ENCODE measurements at places on chromosomes 1 and 21.

DNA sequence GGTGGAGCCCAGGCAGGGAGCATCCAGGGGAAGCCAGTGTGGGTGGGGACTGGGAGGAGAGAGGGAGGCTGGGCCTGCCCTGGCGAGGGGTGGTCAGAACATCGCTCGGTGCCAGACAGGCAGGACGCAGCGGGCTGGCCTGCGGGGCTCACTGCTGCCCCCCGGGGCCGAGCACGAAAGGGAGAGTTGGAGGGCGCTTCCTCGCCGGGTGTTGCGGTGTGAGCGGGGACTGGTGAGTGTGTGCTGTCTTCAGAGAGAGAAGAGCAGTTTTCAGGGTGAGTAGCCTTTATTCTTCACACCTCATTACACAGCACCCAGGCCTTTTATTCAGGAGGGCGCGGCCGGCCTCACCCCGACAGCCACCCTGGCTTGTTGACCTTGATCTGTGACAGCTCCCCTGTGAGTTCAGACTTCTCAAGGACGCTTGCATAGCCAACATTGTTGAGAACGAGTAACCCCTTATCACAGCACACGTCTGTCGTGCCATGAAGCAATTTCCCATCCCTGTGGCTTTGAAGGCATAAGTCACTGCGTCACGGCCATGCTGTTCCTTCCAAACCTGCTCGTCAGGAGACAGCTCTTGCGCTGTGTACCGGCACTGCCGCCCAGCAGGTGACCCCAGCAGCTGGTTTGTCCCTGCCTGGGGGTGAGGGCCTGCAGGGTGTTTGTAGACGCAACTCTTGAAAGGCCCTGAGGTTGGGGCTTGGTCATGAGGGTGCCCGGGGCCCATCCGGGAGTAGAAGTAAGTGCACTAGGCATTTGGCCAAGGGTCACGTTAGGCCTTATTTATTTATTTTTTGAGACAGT lies 54.6 kb downstream of the PRKCZ start:
- DNase-seq: no peak

- no peak for DNase-seq
These were observed 10.5 kb downstream of the AIM2 start for GRCh38 chr1:159066108-159066507.

DNA sequence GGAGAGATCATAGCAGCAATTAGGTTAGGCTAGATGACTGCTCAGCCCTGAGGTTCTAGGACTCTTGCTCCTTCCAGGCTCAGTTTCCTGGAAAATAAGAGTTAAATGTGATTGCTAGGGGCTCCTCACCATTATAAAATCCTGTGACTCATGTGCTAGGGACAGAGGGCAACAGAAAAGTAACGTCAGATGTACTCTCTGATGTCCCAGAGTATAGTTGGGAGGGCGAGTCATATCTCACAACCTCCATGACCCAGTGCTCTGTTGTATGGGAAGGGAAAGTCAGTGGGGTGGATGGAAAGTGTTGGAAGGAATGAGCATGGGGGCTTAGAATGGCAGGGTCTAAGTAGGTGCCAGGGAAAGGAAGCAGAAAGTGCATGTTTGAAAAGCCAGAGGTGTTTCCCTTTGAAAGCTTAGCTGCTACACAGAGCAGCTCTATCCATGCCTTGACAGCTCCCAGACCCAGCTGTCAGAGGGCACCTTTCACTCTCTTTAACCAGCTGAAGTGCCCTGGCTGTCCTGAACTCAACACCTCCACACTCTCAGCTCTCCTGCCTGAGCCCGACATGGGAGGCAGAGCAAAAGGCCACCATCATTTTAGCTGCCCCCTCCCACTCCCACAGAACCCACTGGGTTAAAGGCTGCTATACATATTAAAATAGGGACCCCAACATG lies 11.6 kb downstream of the GJA5 start:
- DNase-seq: no peak

DNA sequence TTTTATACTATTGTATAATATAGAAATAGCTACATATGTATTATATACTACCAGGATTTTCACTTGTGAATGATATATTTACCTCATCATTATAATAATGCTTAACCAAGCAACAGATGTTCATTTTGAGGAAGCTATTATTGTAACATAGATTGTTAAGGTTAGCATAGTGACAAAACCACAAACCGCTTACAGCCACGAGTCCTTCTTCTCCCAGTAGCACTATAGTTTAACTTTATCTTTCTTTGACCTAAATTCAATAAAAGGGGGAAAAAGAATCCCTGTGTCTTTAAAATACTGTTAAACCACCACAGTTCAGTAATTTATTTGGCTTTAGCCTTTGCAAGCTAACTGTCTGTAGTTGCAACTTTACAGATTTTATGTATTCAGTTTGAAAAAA lies 1039.4 kb upstream of the B3GALT2 start:
- DNase-seq: no peak

DNA sequence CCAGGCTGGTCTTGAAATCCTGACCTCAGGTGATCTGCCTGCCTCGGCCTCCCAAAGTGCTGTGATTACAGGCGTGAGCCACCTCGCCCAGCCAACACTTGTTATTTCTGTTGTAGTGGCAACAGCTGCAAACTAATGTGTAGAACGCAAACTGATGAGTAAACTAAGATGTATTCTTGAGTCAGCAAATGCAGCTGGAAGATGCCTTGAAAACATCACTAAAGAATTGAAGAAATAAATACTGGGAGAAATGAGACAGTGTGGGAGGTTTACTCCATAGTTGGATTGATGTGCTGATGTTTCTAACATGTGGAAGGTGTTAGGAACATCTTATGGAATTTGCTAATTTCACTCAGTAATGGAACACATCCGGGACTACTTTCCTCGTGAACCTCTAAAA lies 61.3 kb upstream of the KCNE2 start:
- DNase-seq: no peak

Measured in stimulated activated CD4-positive, alpha-beta T cell treated with anti-CD3 and anti-CD28 coated beads, Interleukin-15, amount 100 ng/mL, for 1 hour (primary cell).